ENCODE measurements at places on chromosomes 2 and 18. TPM values are rescaled to one million over a fixed set of nuclear protein-coding genes. Genes with fewer than 3 reads are reported as not detected.
A peak's percentile ranks its signal among the peaks of the same experiment; 100 is the strongest.

GRCh38 chr18:45792506-45793263 is 32.8 kb upstream of the SIGLEC15 start:
- H3K36me3 ChIP-seq = no peaks in the 10 kb centered on the region
- no peak for DNase-seq
- no peaks in the 10 kb centered on the region for H3K27me3 ChIP-seq
- H3K27ac ChIP-seq = no peak overlapping the region

- no peak for DNase-seq
- H3K4me1 ChIP-seq = no peaks in the 10 kb centered on the region
- H3K4me3 ChIP-seq = no peak overlapping the region
- H3K27ac ChIP-seq = no peak overlapping the region
Observed at GRCh38 chr2:29100564-29100963, 14.7 kb upstream of the CLIP4 start.

DNA sequence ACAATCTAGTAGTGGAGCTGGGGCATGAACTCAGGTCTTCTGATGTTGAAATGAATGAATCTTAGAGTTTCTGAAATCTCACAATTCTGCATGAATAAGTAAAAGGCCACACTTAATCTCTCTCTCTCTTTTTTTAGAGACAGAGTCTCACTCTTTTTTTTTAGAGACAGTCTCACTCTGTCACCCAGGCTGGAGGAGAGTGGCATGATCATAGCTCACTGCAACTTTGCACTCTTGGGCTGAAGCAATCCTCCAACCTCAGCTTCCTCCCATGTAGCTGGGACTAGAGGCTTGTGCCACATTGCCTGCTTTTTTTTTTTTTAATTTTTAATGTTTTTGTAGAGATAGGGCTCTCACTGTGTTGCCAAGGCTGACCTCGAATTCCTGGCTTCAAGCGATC is 68.9 kb upstream of the THOC1 start:
- no peaks in the 10 kb centered on the region for H3K4me1 ChIP-seq
- no peaks in the 10 kb centered on the region for H3K36me3 ChIP-seq
- no peak overlapping the region for H3K4me3 ChIP-seq
- no peaks in the 10 kb centered on the region for H3K27me3 ChIP-seq
- DNase-seq = no peak
- H3K27ac ChIP-seq = no peak overlapping the region

DNA sequence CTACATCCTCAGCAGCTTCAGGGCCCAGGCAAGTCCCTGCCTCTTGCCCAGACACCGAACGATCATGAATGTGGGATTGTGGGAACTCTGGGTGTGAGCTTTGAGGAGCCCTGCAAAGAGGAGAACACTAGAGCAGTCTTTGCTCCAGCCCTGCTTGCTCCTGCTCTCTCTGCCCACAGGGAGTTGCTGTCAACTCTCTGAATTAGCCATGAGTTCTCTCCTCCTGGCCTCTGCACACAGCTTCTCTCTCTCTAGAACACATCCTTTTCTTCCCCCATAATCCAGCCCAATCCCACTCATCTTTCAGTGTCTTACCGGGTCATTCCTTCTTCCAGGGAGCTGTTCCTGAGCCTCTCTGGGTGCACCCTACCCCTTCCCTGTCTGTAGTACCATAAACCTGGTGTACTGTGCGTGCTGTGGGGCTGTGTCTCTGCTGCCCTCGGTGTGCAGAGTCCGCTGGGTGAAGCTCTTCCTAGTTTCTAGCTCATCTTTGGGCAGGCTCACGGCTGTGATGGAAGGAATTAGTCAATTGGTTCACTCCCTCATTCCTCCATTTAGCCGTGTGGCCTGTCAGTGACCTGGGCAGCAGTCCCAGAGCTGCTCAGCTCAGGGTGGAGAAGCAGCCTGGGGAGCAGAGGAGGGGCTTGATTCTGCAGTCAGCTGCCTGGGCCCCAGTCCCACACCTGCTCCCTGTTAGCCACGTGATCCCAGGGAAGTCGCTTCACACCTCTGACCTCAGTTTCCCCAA is 132.9 kb upstream of the HDAC4 start:
- no peaks in the 10 kb centered on the region for H3K36me3 ChIP-seq
- H3K4me1 ChIP-seq = no peaks in the 10 kb centered on the region
- H3K4me3 ChIP-seq = no peak overlapping the region
- peak; percentile 69 for DNase-seq

DNA sequence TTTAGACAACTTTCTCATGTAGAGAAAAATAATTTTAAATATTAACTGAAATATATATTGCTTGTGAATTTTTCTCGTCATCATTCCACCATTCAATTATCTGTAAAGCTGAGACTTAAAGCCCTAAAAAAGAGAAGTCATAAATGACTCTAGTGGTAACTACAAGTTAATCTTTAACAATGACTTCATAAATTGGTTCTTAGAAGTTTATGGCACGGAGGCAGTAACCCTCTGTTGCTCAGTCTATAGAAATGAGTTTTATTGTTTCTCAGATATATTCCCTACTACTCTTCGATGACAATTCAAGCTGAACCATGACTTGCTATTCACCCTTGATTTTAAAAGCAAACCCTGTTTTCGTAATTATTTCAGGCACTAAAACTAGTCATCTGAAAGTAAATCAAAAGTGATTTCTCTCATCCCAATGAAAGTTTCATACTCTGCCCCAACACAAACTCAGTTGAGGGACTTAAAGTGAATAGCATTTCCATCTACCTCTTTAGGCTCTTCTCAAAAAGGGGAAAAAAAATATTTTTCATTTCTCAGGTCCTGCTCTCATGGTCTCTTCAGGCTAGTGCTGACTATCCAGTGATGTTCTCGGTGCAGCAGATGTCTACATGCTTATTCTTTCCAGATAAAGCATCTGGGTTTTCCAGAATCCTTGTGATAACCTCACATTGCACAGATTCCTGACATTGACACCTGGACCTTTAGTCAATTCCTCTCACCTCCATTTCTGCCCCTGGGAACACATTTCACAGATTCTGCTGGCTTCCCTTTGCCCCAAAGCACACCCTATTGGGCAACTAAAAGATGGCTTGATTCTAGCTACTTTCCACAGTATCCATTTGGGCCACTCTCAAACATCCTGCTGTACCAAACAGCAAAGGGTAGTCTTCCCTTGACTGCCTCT is 207.8 kb upstream of the LRATD1 start:
- H3K4me1 ChIP-seq = no peaks in the 10 kb centered on the region
- no peaks in the 10 kb centered on the region for H3K27me3 ChIP-seq
- peak; percentile 16 for DNase-seq
- no peak overlapping the region for H3K4me3 ChIP-seq
- no peak overlapping the region for H3K27ac ChIP-seq

The SLC19A3 gene
- 4.4 TPM for total RNA-seq

Measured in kidney (tissue), 22 donors.